GM13976 (cell line): ENCODE measurements at places on chromosomes 2 and 18.
A peak's percentile ranks its signal among the peaks of the same experiment; 100 is the strongest.

DNA sequence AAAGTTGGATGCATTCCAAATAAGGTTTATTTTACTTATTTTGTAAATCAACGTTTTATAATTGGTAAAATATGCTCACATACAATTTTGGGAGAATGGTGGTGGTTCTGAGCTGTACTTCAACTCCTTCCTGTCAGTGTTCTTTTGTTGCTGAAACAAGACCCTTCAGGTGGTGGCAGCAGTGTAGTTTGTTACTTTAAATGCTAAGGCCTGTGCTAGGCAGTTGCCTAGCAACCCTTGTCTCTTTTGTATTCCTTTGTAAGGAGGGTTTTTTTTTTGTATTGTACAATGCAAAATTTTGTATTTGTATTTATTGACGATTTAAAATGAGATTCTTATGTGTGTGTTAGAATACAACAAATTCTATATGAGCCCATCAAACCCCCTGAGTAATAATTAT, 166.0 kb upstream of the FAM98A start:
- no peak for DNase-seq

DNA sequence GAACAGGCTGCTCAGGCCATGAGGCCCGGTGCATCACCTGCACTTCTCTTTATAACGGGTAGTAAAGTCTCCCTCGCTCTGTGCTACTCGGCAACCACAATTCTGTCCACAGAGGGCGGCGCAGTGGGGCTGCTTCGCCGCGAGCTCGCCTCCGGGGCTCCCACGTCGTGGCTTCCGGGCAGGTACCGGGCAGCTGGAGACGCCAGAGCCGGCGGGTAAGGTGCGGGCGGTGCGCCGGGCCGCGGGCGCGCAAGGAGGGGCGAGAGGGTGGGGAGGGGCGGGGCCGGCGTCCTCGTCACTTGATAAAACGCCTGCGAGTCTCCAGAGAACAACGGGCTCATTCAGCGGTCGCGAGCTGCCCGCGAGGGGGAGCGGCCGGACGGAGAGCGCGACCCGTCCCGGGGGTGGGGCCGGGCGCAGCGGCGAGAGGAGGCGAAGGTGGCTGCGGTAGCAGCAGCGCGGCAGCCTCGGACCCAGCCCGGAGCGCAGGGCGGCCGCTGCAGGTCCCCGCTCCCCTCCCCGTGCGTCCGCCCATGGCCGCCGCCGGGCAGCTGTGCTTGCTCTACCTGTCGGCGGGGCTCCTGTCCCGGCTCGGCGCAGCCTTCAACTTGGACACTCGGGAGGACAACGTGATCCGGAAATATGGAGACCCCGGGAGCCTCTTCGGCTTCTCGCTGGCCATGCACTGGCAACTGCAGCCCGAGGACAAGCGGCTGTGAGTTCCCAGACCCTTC, at the start of gene ITGA6:
ITGA6 (plus strand) TSS at position 331 of the 734 bp plus-strand sequence.
- DNase-seq = peak; percentile 69

- DNase-seq = no peak
These were observed 71.5 kb downstream of the BABAM2 start for GRCh38 chr2:27962006-27962405.

DNA sequence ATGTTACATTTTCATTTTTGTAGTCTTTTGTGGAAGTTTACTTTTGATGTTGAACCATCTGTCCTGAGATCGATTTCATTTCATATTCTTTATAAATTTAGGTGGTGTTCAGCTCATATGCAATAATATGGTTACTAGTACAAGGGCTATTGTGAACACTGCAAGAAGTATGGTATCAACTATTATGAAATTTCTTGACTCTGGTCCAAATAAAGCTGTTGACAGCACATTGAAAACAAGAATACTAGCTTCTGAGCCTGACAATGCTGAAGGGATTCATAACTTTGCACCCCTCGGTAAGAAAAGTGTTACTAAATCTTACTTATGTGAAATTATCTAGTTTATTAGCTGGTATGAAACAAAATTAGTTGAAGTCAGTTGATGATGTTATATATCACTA, 124.9 kb upstream of the TTC27 start:
- DNase-seq = no peak

DNA sequence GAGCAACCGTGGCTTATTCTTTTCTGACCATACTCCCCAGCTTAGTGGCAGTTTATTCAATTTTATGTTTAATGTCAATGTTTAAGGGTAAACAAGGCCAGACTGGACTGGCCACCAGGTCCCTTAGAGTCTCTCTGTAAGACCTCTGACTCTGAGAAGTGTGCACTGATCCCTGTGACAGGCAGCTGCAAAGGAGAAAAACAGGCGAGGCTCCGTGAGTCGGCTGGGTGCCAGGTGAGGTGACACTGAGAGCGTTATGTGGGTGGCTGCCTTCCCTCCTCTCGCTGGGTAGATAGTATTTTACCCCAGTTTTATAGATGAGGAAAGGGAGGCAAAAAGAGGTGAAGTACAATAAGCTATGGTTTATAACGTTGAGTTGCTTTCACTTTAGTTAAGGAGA, 139.4 kb upstream of the HDAC4 start:
- no peak for DNase-seq

GRCh38 chr2:18180031-18180610, 301.7 kb downstream of the KCNS3 start:
- no peak for DNase-seq

- no peak for DNase-seq
These were observed 34.8 kb upstream of the SKA1 start for GRCh38 chr18:50340078-50340477.

DNA sequence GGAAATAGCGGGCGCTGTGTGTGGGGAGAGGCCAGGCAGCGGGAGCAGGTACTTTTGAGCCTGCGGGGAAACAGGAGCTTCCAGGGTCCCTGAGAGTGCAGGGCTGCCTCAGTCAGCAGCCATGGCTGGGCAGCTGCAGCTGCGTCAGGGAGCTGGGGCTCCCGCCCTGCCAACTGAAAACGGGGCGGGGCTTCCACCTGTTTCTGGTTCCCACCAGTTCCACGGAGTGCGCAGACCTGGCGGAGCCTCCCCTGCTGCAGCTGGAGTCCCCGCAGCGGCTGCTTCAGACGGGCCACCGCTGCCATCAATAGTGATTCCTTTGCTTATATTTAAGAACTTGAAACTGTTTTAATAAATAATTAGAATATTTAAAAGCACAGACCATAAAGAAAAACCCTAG, 30.6 kb upstream of the RPRM start:
- DNase-seq = no peak

DNA sequence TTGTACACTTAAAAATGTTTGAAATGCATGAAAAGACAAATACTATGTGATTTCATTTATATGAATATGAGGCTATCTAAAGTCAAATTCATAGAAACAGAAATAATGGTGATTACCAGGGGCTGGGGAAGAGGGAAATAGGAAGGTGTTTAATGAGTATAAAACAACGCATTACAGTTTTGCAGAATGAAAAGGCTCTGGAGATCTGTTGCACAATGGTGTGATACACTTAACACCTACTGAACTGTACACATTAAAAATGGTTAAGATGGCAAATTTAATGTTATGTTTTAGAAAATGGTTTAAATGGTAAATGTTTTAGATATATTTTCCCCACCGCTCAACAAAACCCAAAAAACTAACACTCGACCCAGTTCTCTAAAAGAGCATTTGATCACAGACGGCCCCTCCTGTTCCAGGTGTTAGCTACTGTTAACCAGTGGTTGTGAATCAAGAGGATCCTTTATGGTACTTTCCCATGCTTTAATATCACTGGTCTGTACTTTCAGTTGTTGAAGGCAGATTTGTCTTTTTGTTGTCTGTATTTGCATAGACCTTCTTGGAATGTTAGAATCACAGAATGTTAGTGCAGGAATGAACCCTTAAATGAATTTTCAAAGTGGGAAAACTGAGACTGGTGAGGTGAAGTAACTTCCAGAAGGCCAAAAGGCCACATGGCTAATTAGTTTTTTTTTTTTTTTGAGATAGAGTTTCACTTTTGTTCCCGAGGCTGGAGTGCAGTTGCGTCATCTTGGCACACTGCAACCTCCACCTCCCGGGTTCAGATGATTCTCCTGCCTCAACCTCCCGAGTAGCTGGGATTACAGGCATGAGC, 10.2 kb downstream of the RAB10 start:
- peak; percentile 54 for DNase-seq

GRCh38 chr18:9466127-9466526, 9.2 kb upstream of the RALBP1 start:
- DNase-seq = no peak

- DNase-seq = no peak
These were observed 127.8 kb downstream of the FBXO15 start for GRCh38 chr18:74019864-74020263.
